ENCODE measurements at places on chromosomes 1 and 21. TPM values are rescaled to one million over a fixed set of nuclear protein-coding genes. Genes with fewer than 3 reads are reported as not detected.

ZMYND12 gene
- 0.96 TPM for total RNA-seq

KLHDC9 gene
- total RNA-seq: 0.96 TPM

CC2D1B gene
- total RNA-seq: 24.1 TPM

SIPA1L2 gene
- 4.9 TPM for total RNA-seq

KCNJ6 gene
- under 0.01 TPM for total RNA-seq

TTC22 gene
- not detected for total RNA-seq

TMPRSS3 gene
- not detected for total RNA-seq

PLA2G5 gene
- not detected for total RNA-seq

FDPS gene
- total RNA-seq: 462 TPM

DDR2 gene
- total RNA-seq: 94.2 TPM

TFF3 gene
- total RNA-seq: 0.52 TPM

GALNT2 gene
- 72.7 TPM for total RNA-seq

CFHR1 gene
- not detected for total RNA-seq

ATG4C gene
- total RNA-seq: 10.6 TPM

AURKAIP1 gene
- 199 TPM for total RNA-seq

KDM5B gene
- 93.4 TPM for total RNA-seq

SMYD2 gene
- total RNA-seq: 17.6 TPM

LRRC53 gene
- total RNA-seq: not detected

ATAD3C gene
- 0.13 TPM for total RNA-seq

RGSL1 gene
- total RNA-seq: not detected

EPHX1 gene
- total RNA-seq: 73.9 TPM

NTMT2 gene
- total RNA-seq: not detected

NHLH1 gene
- not detected for total RNA-seq

ASCL5 gene
- not detected for total RNA-seq

CCDC185 gene
- not detected for total RNA-seq

SDC3 gene
- 35.6 TPM for total RNA-seq

ADCY10 gene
- 1.2 TPM for total RNA-seq

CHI3L1 gene
- not detected for total RNA-seq

Measured in epithelial cell of alveolus of lung (primary cell).